ENCODE measurements at places on chromosomes 3 and 15. TPM values are rescaled to one million over a fixed set of nuclear protein-coding genes. Genes with fewer than 3 reads are reported as not detected.
A peak's percentile ranks its signal among the peaks of the same experiment; 100 is the strongest.

The ACVR2B gene
- 2.9 TPM for total RNA-seq

The TRIM69 gene
- total RNA-seq: 8.9 TPM

The SMCO1 gene
- total RNA-seq: not detected

The SOX14 gene
- not detected for total RNA-seq

The RLBP1 gene
- not detected for total RNA-seq

The FOXB1 gene
- total RNA-seq: 0.06 TPM

GRCh38 chr3:184672977-184673870 is 38.6 kb downstream of the MAGEF1 start:
- DNase-seq: no peak

The TUSC7 gene
- not detected for total RNA-seq

The PCOLCE2 gene
- 13.8 TPM for total RNA-seq

- peak; percentile 15 for DNase-seq
Observed at GRCh38 chr3:111252779-111253178, 181.2 kb downstream of the NECTIN3 start.

GRCh38 chr15:36882487-36883131 is 217.7 kb downstream of the MEIS2 start:
- peak; percentile 12 for DNase-seq

The HTR3E gene
- total RNA-seq: not detected

- no peak for DNase-seq
Observed at GRCh38 chr3:5726621-5727020, 539.1 kb downstream of the EDEM1 start.

DNA sequence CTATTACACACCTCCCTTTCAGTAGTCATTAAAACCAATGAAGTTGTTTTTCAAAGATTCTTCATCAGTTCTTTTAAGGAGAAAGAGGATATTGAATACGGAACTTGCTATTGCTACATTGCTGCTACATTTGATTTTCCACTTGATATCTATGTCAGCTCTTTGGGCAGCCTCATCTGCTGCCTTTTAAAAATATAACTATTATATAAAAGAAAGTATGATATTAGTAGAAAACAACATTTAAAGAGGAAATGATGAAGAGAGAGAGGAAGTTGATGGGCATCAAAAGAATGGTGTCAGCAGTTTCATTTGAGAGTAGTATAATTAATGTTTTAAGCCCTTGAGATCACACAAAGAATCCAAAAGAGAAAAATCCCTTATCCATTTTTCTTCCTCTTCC is 171.4 kb downstream of the NFKBIZ start:
- no peak for DNase-seq

GRCh38 chr15:42858999-42859789 is 61.4 kb downstream of the TTBK2 start:
- no peak for DNase-seq

DNA sequence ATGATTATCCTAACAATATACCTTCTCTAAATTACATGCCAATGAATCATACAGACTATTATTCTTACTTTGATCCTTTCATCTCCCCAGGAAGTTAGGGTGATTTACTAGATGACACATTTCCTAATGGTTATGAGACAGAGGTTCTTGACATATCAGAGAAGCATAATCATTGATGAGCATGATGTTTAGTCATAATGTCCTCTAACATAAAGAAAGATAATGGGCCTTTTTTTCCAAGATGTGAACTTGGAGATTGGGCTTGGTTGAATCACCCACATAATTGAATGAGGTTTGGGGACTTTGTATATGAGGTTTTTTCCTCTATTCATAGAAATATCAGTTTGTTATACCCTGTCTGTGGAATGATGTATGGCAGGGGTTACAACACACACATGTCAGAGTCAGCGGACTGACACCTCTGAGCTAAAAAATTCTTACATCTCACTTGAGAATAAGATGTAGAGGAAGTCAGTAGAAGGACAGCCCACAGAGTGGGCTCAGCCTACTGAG is 69.7 kb upstream of the DCBLD2 start:
- DNase-seq: peak; percentile 88

DNA sequence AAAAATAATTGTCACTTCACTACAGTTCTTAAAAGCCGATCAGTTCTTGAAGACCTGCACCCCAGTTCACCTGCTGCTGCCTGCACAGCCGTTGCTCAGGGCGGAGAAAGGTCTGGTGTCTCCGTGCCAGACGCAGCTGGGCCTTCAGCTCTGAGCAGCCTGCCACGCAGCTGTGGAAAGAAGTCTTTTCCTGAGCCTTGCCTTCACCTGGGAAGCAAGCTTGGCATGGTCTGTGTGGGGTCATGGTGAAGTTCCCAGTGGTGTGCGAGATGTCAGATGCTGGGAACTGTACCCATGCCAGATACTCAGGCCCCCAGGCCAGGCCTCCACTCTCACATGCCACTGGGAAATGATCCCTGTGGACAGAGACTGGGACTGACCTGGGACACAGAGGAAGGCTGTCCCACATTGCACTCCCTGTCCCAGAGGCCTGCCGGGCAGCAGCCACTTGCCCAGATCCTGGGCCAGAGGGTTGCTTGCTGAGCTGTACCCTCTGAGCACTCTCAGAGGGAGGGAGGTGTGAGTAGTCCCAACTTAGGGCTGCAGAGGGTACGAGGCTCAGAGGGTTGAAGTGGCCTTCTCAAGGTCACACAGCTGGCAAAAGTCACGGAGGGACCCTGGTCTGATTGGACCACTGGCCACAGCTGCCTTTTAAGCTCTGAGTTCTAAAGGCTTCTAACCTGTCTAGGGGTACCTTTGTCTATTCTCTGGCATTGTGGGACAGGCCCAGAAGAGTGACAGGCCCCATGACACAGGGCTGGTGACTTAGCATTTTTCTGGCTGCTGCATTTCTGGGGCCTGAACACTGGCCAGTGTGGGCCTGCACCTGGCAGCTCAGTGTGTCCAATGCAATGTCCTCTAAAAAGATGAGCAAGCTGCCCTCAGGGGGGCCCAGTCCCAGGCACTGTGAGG is 55.4 kb downstream of the KLF13 start:
- no peak for DNase-seq

- DNase-seq: no peak
Observed at GRCh38 chr3:141740349-141740748, 2.3 kb downstream of the RNF7 start.

DNA sequence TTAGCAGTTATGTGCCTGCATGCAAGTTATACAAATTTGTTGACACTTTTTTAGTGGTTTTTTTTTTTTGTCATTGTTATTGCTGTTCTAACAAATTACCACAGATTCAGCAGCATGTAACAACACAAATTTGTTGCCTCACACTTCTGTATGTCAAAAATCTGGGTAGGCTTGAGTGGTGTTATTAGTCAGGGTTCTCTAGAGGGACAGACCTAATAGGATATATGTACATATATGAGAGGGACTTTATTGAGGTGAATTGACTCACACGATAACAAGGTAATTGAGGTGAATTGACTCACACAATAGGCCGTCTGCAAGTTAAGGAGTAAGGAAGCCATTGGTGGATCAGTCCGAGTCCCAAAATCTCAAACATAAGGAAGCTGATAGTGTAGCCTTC is 15.0 kb upstream of the PLSCR1 start:
- DNase-seq: no peak

DNA sequence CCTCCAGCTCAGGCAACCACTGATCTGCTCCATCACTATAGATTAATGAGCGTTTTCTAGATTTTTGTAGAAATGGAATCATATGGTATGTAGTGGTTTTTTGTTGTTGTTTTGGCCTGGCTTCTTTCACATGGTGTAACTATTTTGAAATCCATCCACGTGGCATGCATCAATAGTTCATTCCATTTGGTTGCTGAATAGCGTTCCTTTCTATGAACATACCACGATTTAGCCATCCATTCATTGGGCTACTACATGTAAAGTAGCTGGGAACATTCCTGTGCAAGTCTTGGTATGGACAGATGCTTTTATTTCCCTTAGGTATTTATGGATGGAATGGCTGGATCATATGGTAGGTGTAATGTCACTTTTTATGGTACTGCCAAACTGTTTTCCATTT is 10.7 kb upstream of the CHSY1 start:
- DNase-seq: no peak
